Activated CD4-positive, alpha-beta T cell treated with anti-CD3 and anti-CD28 coated beads, Interleukin-2, Interleukin-6, amounts not matched to agents 100 ng/mL and 50 ng/mL, durations not matched to agents 16 hours and 8 hours (primary cell): ENCODE measurements at places on chromosomes 6 and 20.

DNA sequence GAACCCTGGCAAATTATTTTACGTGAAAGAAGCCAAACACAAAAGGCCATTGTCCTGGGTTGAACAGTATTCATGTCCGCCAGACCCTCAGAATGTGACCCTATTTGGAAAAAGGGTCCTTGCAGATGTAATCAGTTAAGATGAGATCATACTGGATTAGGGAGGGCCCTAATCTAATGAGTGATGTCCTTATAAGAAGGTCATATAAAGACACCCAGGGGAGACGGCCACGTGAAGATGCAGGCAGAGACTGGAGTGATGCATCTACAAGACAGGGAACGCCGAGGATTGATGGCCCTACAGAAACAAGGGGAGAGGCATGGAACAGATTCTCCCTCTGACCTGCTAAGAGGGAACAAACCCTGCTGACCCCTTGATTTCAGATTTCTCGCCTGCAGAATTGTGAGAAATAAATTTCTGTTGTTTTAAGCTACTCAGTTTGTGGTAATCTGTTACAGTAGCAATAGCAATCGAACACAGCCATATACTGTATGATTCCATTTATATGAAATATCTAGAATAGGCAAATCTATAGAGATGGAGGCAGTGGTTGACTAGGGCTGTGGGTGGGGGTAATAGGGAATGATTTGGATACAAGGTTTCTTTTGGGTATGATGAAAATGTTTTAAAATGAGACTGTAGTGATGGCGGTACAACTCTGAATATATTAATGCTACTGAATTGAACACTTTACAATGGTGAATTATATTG lies 132.9 kb upstream of the NUP153 start:
- no peak for DNase-seq

DNA sequence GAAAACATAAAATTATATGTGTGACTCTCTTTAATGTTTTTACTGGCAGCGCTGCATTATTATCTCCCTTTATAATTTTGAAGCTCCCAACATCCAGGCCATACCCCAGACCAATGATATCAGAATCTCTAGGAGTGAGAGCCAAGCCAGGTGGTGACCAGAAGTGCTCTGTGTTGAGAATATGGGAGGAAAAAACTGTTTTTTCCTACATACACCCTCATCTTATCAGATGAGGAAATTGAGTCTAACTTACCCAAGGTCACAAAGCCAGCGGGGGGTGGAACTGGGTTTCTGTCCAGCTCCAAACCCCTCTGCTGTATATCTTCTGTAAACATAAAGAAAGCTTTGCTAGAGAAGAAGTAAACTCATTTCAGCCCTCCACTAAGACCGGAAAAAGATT lies 42.5 kb downstream of the LY86 start:
- no peak for DNase-seq

GRCh38 chr6:114955363-114955762 lies 612.5 kb upstream of the HS3ST5 start:
- DNase-seq, result no peak

GRCh38 chr6:46014046-46014445 lies 1.6 kb downstream of the CLIC5 start:
- peak; percentile 25 for DNase-seq

DNA sequence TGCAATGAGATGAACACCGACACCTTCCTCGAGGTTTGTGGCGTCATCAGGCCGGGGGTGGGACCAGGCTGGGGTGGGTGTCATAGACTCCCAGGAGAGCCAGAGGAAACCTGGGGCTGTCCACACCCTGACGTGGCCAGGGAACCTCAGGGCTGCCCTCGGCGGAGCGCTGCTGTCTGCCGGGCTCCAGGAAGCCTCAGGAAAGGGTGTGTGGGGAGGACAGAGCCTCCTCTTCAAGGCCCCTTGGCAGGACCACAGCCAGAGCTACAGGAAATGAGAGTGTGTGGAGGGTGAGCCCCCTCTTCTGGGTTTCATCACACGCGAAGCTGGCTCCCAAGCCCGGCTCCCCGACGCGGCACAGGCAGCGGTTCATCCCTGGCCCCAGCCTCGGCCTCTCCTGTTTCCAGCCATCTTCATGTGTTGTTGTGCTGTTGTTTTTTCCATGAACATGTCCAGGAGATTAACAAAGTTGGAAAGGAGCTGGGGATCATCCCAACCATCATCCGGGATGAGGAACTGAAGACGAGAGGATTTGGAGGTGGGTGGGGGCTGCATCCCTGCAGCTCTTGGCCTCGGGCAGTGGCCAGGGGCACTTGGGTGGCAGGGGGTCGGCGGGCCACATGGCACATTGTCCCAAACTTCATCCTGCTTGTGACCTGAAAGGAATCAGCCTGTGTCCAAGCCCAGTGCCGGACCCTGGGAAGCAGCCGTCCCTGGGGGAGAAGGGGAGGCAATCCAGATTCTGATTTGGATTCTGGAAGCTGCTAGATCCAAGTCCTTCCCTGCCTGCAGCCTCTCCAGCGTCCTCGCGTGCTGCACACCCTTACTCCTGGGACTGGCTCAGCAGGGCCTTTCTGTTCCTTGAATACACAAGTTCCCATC lies 6.4 kb downstream of the NPEPL1 start:
- DNase-seq, result no peak

GRCh38 chr20:595330-596308 lies 14.5 kb downstream of the TCF15 start:
- DNase-seq, result no peak

DNA sequence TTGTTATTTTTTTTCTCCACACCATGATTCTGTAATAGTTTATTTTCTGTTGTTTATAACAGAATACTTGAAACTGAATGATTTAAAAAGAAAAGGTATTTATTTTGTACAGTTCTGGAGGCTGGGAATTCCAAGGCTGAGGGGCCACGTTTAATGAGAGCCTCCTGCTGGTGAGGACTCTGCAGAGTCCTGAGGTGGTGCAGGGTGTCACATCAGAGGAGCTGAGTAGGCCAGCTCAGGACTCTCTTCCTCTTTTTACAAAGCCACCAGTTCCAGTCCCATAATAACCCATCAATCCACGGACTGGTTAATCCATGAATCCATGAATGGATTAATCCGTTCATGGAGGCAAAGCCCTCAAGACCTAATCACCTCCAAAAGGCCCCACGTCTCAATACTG lies 71.6 kb downstream of the TFAP2A start:
- DNase-seq, result no peak

- DNase-seq, result no peak
Observed at GRCh38 chr6:95266537-95267258, 310.6 kb upstream of the MANEA start.

DNA sequence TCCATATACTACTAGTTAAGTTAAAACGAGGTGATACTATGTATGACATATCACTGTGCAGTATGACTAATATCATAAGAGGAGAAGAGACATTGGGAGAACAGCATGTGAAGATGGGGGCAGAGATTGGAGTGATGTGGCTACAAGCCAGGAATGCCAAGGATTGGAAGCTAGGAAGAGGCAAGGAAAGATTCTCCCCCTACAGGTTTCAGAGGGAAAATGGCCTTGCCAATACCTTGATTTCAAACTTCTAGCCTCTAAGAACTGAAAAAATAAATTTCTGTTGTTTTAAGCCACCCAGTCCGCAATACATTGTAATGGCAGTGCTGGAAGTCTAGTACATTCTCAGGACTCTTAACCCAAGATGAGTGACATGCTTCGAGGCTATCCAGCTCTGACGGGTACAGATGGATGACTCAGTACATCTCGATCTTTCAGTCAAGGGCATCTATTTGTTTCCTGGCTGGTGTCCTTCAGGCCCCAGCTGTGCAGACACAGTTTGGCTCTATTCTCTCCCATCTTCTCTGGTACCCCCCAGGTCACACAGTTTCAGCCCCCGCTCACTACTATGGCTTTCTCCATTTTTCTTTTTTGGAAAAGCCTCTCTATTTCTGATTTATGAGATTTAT lies 55.5 kb upstream of the THEMIS start:
- DNase-seq, result no peak
